ENCODE measurements at places on chromosomes 2 and 18.

GRCh38 chr2:86368161-86368824 lies 30.9 kb upstream of the REEP1 start:
- DNase-seq = no peak

DNA sequence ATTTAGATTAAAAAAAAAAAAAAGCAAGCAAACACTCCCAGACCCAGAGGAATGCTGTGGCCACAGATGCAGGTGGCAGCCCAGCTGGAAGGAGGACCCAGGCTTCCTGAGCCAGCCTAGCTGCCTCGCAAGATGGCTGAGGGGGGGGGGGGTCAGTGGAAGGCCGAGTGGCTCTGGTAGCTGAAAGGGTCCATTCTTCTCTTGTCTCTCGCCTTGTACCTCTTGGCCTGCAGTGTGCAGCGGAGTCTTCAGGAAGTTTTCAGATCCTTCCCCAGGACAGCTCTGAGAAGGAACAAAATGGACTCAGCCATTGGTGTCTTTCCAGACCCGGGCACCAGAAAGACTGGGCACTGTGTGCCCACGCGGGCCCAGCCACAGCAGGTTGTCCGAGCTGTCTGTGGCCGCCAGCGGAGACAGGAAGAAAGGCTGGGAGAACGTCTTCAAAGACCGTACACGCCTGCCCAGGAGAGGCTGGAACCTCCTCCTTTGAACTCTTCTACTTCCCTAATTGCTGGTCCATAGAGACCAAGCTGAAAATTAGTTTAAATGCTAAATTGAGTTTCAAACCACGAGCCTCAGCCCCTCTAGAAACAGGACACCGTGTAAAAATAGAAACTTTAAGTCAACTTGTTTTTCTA lies 21.3 kb downstream of the APCDD1 start:
- no peak for DNase-seq

DNA sequence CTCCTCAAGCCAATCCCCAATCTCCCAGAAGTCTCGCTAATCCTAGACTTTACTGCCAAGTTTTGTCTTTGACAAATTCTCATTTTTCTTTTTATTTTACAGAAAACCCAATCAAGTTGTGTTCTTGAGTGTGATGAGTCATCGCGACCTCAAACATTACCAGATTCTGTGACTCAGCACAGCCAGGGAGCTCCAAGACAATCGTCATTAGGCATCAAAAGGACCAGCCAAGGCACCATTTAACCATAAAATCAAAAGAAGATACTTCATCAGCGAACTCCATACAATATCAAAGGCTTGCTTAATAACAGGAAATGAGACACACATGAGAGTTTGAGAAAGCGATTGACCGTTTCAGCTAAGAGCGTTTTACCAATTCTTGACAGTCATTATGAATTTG lies 146.2 kb upstream of the AGAP1 start:
- DNase-seq = no peak

DNA sequence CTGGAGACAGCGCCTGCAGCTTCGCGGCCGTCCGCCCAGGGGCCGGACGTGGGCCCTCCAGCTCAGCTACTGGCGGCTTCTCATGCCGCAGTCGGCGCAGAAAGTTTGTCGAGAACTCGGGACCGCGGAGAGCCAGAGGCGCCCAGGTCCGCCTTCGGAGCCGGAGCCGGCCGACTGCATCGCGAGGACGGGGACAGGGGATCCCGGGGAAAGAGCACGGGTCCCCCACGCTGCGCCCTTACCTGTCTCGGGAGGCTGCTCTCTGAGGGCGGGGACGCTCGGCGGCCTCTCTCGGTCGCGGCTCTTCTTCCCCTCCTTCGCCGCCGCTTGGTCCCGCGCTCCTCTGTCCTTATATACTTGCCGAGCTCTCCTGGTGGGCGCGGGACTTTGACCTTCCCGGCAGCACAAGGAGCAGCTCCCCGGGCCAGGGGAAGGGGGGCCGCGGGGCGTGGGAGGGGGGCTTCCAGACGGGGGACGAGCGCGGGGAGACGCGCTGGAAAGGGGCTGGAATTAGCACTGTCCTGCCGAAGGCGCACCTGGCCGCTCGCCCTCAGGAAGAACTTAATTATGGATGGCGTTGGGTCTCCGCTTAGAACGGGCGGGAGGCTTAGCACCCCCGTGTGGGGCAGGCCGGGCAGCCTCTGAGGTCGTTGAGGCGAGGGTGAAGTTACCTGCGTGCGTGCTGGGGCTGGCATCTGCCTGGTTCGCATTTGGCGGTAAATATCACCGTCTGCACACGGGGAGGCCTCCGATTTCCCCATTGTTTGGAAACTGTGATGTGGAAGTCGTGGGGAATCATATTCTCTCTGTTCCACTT lies at the start of gene POMC:
TSS of gene POMC (minus strand) at position 325 of the 817 bp plus-strand sequence. CDS start 3,808 bp downstream, outside the sequence.
- no peak for DNase-seq

- DNase-seq = no peak
Measured at GRCh38 chr18:9637036-9637767, 22.8 kb upstream of the PPP4R1 start.

GRCh38 chr18:34959989-34960388 lies 81.2 kb upstream of the MAPRE2 start:
- DNase-seq = no peak

DNA sequence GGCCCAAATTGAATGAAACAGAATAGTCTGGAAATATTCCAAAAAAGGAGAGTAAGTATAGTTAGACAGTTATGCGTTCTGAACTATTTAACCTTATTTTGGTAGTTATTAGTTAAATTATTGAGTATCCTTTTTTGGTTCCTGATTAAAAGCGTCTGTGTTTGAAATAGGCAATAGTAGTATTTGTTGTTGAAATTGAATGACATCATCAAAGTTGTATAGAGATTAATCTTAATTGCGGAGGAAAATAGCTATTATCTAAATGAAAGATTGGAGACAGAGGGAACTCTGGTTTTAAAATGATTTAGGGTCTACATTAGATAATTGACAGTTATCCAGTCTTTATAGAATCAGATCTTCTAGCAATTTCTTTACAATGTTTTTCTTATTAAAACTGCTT lies 115.8 kb downstream of the BIRC6 start:
- DNase-seq = no peak

DNA sequence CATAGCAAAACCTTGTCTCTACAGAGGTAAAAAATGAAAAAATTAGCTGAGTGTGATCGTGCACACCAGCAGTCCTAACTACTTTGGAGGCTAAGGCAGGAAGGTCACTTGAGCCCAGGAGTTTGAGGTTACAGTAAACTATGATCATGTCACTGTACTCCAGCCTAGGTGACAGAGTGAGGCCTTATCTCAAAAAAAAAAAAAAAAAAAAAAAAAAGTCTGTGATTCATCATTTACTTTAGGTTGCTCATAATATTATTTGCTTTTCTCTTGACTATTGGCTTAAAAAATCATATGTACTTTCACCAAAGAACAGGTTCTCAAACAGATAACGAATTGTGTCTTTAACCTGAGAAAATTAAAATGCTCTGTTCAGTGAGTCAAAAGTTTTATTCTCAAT lies 129.1 kb downstream of the MYO3B start:
- no peak for DNase-seq

DNA sequence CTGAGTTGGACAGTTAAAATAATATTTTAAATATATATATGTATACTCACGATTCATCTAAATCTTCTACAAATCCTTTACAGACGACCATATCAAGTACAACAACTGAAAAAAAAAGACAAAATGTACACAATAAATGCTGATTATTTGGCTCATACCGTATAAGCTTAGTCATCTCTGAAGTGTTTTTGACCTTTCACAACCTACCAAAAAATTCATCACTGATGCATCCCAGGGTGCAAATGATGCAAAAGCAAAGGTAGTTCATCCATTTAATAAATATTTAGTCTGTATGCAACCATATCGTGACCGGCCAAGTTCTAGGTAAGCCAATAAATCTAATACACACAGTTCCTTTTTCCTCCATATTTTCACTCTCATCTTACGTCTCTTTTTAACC lies 1.1 kb downstream of the TMX3 start:
- no peak for DNase-seq

DNA sequence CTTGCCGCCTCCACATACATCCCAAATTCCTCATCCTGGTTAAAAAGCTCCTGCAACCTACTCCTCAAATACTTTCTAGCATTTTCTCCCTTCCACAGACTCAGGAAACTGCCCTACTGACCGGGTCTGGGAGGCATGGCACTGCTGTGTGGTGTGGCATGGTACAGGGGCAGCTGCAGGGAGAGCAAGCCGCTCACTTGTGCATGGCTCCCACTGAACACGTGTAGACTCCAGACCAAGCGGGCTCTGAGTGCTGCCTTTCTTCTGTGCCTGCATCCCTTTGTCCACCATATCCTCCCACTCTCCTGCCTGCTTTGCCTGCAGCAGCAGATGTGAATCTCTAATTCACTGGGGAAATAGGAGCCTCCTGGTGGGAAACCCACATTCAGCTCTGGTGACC lies 72.2 kb downstream of the CCDC93 start:
- DNase-seq = no peak

DNA sequence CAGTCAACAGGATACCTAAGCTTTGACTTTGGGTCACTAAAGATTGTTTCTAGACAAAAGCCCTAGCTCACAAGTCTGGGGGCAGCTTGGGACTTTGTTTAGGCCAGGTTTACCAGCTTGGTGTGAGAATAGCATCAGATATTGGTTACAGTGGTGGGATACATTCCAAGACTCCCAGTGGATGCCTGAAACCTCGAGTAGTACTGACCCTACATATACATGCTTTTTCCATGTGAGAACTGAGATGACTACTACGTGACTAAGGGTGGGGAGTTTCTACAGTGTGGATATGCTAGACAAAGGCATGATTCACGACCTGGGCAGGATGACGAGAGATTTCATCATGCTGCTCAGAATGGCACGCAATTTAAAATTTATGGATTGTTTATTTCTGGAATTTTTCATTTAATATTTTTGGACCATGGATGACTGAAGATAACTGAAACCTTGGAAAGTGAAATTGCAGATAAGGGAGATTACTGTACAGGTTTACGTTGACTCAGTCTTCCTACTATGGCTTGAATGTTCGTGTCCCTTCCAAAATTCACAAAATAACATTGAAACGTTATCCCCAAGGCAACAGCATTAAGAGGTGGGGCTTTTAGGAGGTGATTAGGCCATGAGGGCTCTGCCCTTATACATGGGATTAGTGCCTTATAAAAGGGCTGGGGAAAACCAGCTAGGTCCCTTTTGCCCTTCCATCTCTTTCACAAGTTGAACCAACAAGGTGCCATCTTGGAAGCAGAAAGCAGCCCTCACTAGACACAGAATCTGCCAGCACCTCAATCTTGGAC lies 50.2 kb upstream of the CTAGE1 start:
- DNase-seq = no peak

GRCh38 chr18:11215216-11215615 lies 65.8 kb upstream of the PIEZO2 start:
- DNase-seq = no peak

GRCh38 chr2:27081984-27082772 lies 3.8 kb downstream of the EMILIN1 start:
- no peak for DNase-seq

DNA sequence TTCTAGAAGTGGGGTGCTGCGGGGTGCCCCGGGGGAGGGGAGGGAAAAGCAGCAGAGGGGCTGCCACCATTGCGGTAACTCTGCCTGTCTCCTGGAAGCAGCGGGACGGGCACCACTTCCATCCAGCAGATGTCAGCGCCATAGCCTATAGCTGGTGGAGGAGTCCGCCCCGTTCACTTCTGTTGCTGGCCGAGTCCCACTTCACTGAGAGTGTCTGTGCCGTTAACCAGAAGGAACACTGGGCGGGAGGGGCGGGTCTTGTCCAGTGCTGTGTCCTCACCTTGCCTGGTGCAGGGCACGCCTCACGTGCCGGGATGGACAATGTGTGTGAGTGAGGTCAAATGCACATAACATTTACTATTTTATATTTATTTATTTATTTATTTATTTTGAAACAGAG lies 19.3 kb upstream of the ODC1 start:
- DNase-seq = no peak

DNA sequence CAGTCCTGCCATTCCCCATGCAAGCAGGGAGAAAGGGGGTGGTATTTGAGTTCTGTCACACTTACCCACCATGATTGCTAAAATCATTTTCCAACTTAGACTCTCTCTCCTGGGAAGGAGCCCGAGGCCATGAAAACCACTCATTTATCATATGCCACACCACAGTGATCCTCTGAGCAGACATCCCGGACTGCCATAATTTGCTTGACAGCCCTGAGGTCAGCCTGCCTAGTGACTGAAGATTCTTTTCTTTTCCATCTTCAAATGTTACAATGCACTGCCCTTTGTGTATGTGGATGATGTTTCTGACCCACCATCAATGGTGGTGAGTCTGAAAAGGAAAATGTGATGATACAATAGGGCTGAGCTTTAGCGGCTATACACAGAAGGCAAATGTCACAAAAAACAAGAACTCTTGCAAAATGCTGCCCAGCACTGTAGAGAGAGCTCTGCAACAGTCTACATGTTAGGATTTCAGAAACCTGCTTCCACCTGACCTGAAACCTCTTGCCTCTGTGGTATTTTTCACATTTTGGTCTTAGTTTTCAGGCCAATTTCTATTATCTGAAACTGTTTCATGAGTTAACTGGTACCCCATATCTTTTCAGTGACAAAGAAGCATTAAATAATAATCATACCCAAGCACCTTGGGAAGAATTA lies 272.8 kb downstream of the ZNF385B start:
- no peak for DNase-seq

GRCh38 chr18:62106271-62106670 lies 80.6 kb downstream of the PIGN start:
- DNase-seq = no peak

DNA sequence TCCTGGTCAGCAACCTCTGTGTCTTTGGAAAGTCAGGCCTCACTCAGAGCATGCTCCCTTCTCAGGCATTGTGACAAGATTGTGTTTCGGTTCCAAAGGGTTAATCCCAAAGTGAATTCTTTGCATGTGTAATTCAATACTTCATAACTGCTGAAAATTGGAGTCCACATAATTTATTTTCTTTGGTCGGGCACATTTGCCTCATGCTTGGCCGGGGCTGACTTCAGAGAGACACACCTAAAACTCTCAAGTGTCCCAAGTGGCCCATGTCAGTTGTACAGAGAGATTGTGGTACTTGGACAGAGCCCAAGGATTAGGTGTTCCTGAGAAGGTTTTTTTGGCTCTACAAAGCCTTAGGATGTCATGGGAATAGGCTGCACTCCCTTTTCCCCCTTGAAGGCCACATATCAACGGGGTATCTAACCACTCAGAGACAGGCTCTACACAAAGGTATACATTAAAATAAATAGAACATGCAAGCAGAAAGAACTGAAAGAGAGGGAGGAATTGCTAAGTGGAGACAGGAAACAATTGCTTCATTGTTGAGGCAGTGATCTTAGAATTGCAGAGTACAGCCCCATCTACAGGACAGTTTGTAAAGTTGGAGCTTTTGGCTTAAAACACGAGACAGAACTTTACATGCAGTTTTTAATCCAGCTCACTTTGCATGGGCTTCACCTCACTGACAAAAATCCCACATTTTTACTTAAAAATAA lies 1232.3 kb upstream of the ZEB2 start:
- no peak for DNase-seq

DNA sequence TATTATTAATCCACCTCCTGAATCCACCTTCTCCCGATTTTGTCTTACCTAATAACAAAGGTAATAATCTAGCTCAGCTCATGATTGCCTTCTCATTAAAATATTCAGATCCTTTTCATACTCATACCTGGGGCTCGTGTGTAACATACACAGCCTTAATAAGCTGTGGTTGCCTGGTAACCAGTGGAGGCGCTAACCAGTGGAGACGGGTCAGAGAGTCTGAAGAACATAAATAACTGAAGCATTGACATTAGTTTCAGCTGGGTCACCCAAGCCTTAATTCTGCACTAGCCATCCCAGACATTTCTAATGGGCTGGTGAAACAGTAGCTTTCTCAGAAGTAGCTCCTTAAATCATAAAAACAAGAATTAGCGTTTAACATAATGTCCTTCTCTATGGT lies 14.8 kb upstream of the DTNA start:
- no peak for DNase-seq
